ENCODE measurements at places on chromosomes 6 and 20. TPM values are rescaled to one million over a fixed set of nuclear protein-coding genes. Genes with fewer than 3 reads are reported as not detected.

Gene TLDC2
- polyA plus RNA-seq, result 4.8 TPM

Gene SNX14
- polyA plus RNA-seq, result 135 TPM

Gene MYH7B
- polyA plus RNA-seq, result 0.90 TPM

Gene LINC00237
- not detected for polyA plus RNA-seq

Gene HMGCLL1
- polyA plus RNA-seq, result 3.7 TPM
